ENCODE measurements at places on chromosomes 7 and 10. TPM values are rescaled to one million over a fixed set of nuclear protein-coding genes. Genes with fewer than 3 reads are reported as not detected.

The ZNF117 gene
- 3.9 TPM for total RNA-seq

The GPR15LG gene
- total RNA-seq: not detected

The POLR2J2 gene
- total RNA-seq: 3.2 TPM

The ELOVL3 gene
- total RNA-seq: not detected

The GJC3 gene
- not detected for total RNA-seq

The PAPOLB gene
- 0.12 TPM for total RNA-seq

The ZNF467 gene
- 0.22 TPM for total RNA-seq

The PPP1R3C gene
- total RNA-seq: 45.8 TPM

The EGFR gene
- 75.5 TPM for total RNA-seq

The FBXL13 gene
- 1.2 TPM for total RNA-seq

The PFKP gene
- total RNA-seq: 274 TPM
